ENCODE measurements at places on chromosomes 11 and 22.

DNA sequence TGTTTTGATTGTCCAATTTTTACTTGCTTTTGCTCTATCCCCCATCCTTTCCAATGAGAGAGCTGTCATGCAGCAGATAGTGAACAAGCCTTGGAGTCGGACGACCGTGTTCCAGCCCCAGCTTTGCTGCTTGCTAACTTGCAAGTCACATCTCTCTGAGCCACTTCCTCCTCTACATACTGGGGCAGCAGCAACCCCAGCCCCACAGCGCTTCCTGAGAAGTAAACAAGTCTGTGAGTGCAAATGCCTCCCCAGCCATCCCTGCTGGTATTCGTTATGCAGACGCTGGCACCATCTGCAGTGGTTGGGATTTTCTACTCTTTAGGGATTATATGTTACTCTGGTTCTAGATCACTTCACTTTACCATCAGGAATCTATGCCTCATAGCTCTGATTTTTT, 35.0 kb downstream of the TPBGL start:
- DNase-seq: peak; percentile 37

DNA sequence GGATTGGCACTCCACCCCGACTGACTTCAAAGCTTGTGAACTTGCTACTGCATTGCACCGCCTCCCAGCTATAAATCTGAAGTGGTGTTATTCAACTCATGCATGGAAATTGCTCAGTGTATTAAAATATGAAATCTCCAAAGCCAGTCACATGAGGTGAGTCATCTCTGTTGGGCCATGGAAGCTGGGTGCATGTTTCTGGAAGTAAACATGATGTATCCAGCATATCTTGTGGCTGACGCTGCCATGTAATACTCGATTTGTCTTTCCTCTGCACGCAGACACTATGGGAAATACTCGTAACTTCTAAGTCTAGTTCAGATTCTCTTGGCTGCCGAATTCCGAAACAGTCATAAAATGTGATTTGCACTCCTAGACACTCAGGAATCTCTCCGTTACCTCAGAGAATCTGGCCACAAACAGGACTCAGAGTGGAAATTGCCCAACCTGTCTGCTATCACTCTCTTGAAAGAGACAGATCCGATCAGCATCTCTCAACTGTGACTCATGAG, 154.9 kb upstream of the MPPED2 start:
- no peak for DNase-seq

- DNase-seq: no peak
Measured at GRCh38 chr22:27534720-27535125, 266.8 kb downstream of the MN1 start.

DNA sequence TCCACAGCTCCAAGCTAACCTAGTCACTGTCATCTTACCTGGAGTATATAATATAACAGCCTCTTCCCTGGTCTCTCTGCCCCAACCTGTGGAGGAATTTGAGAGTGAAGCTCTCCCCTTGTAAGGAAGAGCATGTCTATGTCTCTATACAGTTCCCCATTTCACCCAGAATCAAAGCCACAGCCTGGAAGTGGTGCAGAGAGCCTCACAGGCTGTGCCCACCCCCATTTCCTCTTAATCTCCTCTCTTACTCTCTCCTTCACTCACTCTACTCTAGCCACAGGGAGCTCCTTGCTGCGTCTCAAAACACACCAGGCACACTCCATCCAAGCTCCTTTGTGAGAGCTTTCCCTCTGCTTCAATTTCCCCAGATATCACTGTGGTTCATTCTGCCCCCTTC, 302.5 kb upstream of the ISX start:
- no peak for DNase-seq

DNA sequence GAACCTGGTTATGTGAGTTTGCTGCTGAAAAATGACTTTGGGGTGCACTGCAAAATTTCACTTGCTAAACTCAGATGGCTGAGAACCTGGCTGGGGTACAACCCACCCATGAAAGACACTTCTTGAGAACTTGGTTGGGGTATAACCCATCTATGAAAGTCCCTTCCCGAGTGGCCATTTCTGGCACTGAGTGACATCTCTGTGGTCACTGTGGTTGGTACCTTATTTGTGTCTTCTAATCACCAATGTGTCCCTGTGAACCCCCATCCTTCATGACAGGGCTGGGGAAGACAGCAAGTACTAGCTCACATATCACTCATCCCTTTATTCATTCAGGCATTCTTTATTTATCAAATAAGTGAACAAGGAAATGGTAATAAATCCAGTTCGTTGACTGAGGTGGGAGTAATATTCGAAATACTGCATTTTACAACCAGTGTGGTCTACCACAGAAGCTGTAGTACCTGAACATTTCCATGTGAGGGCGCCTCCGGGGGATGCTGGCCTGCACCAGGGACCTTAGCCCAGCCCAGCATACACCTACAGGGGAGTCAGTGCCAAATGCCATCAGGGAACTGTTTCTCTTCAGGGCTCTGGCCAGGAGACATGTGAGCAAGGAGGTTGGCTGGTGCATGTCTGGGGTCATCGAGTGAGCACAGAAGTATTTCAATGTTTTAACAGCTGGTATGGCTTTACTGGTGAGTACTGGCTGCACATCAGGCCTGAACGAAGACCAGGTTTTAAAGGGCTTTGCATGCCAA, 122.1 kb downstream of the CSNK2A3 start:
- no peak for DNase-seq

DNA sequence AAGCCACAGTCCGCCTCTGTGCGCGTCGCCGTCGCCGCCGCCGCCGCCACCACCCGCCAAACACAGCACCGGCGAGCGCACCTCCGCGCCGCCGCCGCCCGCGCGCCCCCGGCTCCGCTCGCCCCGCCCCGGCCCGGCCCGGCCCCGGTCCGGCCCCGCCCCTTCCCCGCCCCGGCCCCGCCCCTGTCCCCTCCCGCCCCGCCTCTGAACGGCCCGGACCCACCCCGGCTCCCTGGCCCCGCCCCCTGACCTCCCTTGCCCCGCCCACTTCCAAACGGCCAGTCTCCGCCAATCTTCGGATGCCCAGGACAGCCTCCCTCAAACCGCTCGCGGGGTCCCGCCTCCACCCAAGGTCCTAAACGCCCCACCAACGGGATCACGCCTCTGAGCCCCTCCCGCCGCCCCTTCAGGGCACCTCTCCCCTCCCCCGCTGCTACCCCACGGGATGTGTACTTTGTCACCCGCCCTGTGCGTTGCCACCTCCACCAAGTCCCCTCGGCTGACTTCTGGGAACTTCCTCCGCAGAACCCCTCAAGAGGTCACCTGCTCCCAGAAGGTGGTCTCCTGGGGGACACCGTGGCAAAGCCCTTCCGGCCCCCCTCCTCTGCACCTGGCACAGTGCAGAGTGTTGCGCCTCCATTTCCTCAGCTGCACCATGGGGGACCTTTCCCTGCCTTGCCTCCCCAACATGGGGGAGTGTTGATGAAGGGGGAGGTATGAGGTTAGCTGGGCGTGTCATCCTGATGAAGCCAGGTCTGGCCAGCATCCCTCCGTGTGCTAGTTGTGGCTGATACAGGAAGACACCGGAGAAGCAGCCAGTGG, at the start of gene KIAA0930:
Gene KIAA0930, minus strand, starts transcription at position 85 of the 822 bp plus-strand sequence. CDS start 191 bp downstream, outside the sequence.
- peak; percentile 75 for DNase-seq

- DNase-seq: no peak
Measured at GRCh38 chr11:102763440-102763839, 17.0 kb downstream of the MMP10 start.

DNA sequence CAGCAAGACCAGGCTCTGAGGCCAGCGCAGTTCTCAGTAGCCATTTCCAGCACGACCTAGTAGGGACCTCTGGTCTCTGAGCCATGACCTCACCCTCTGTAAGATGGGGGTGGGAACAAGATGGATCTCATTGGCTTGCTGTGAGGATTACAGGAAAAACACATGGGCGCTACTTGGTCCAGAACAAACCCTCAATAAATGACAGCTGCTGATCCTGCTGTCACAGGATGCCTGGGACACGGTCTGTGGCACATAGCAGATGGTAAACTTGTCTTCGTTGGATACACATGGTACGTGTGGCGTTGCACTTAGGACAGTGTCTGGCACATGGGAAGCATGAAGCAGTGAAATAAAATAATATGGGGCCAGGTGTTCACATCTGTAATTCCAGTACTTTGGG, 4.5 kb upstream of the KCTD17 start:
- no peak for DNase-seq

- no peak for DNase-seq
Measured at GRCh38 chr11:57279116-57279515, 42.1 kb upstream of the APLNR start.

DNA sequence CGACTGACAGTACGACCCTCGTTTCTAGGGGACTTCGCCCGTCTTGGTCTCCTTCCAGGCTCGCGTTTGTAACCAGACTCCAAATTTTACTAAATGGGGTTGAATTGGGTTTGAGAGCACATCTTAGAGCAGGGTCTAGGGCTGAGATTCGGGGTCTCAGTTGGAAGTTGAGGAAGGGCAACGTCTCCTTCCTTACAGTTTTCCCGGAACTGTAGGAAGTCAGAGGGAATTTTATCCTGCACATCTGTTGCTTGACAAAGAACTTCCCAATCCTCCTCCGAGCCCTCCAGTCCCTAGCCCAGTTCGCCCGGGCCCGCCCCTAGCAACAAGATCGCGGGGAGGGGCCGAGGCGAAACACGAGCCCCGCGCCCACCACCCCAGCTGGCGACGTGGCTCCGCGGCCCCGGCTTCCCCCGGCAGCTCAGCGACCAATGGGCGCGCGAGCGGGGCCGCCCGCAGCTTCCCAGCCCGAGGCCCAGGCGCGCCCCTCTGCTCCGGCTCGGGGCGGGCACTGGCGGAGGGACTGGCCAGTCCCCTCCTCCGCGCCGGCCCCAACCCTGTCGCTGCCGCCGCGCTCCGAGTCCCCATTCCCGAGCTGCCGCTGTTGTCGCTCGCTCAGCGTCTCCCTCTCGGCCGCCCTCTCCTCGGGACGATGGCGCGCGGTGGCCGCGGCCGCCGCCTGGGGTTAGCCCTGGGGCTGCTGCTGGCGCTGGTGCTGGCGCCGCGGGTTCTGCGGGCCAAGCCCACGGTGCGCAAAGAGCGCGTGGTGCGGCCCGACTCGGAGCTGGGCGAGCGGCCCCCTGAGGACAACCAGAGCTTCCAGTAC, at the start of gene RCN1:
Gene RCN1, plus strand, starts transcription at position 530 of the 826 bp plus-strand sequence. Its CDS starts 123 bp downstream, at position 653.
- DNase-seq: peak; percentile 30

- DNase-seq: no peak
Measured at GRCh38 chr11:2571598-2572281, 126.9 kb downstream of the KCNQ1 start.

DNA sequence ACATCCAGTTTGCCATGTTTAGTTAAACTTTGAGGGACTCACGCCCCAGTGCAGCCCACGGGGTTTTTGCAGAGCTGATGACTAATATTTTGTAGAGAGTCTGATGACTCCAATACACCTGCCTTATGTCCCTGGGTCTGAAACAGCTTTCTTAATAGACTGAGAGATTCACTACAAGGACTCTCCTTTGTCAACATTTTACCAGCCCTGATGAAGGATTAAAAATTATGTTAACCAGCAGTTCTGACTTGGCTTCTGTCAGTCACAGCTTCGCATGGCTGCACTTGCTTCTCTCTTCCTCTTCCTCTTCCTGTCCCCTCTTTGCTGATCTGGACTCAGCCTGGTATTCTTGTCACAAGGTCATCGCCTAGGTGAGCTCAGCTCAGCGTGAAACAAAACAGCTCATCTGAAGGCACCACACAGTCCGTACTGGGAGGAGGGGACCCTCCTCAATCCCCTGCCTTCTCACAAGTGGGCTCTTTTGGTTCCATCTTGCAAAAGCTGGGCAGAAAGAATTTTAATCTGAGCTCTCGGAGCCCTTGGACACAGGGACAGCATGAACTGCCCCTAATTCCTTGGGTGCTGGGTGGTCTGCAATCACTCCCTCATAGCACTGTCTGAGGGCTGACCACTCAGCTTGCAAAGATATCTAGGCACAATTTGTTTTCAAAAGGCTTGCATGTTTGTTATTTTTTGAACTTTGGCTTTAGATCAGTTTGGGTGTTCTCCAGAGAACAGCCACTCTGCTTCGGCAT, 38.1 kb upstream of the POU2AF1 start:
- no peak for DNase-seq

DNA sequence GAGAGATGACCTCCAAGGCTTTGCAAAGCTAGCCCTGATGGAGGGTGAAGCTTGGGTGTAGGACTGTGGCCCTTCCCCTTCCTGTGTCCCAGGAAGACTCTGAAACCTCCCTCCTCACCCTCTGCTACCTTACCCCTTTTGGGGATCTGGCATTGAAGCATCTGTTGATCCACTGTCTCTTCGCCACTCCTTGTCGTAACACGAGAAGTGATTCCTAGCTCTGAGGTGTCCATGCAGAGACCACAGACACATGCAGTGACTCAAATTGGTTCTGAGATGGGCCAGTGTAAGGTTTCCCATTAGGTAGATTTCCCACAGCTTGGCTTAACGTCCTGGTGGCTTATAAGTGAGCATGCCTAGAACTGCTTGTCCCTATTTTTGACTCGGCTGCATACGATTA, 101.4 kb downstream of the ZBTB16 start:
- DNase-seq: no peak

- no peak for DNase-seq
Measured at GRCh38 chr11:61832754-61833153, 4.7 kb downstream of the FADS2 start.

- DNase-seq: no peak
Measured at GRCh38 chr11:114059984-114060391, 477 bp downstream of the ZBTB16 start.

DNA sequence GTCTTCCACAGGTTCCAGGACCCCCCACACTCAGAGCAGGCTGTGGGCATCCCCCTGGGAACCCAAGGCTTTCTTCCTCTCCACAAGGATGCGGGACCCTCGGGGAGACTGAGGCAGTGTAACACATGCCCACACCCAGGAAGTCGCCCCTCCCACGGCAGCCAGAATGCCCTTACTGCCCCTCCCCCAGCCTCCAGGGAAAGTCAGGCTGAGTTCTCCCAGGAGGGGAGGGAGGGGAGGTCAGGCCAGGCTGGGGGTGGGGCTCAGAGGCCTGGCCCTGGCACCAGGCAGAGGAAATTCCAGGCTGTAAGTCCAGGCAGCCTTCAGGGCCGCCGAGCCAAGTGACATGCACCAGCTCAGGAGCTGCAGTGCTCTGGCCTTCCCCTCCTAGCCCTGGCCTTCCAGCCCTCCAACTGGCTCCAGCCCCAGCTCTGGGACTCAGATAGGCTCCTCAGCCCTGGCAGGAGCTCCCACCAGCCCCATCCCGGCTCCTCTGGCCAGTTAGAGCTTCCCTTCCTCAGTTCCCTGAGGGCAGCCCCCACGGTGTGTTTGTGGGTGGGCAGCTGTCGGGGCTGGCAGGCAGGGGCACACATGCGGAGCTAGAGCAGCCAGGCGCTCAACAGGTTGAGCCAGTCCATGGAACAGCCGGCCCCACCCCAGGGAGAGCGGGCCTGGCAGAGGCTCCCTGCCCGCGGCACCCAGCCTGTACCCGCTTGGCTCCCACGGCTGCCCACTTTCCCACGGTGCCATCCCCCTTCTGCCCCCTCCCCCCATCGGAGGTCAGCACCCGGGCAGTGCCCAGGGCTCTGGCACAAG, 3.6 kb downstream of the BCL9L start:
- no peak for DNase-seq

- DNase-seq: no peak
Measured at GRCh38 chr11:2835296-2835695, 50.3 kb downstream of the CDKN1C start.

GRCh38 chr22:30187529-30188407, 58.8 kb downstream of the LIF start:
- DNase-seq: no peak

Data from T-helper 1 cell (primary cell).